SK-MEL-5 (cell line): ENCODE measurements at places on chromosomes 16 and 17. TPM values are rescaled to one million over a fixed set of nuclear protein-coding genes. Genes with fewer than 3 reads are reported as not detected.

Gene CMTM2
- not detected in 2 replicates for total RNA-seq

Gene FOXN1
- not detected in 2 replicates for total RNA-seq

Gene KCTD19
- total RNA-seq: 0.19 TPM in 1 of 2 replicates, not detected in the other

Gene B3GNT9
- total RNA-seq: 0.92 and 2.0 TPM in 2 replicates

Gene HLF
- 0.24 and 1.8 TPM in 2 replicates for total RNA-seq

Gene ACSM2B
- not detected in 2 replicates for total RNA-seq

Gene FOXL1
- total RNA-seq: not detected in 2 replicates

Gene PTX4
- not detected in 2 replicates for total RNA-seq

Gene KRT33B
- total RNA-seq: not detected in 2 replicates

Gene HS3ST3A1
- 0.11 and 0.24 TPM in 2 replicates for total RNA-seq

Gene CHRNE
- 0.11 TPM in 1 of 2 replicates, not detected in the other for total RNA-seq

Gene GLTPD2
- not detected in 2 replicates for total RNA-seq

Gene HOXB5
- total RNA-seq: not detected in 2 replicates

Gene KCNJ12
- total RNA-seq: 0.48 TPM in 2 replicates

Gene ANKRD40CL
- total RNA-seq: not detected in 2 replicates

Gene TRIM72
- 0.16 TPM in 1 of 2 replicates, not detected in the other for total RNA-seq

Gene CSH1
- not detected in 2 replicates for total RNA-seq

Gene CRHR1
- 0.27 and 0.48 TPM in 2 replicates for total RNA-seq

Gene KDM6B
- 1.6 and 2.4 TPM in 2 replicates for total RNA-seq

Gene TBX6
- 0.08 and 0.24 TPM in 2 replicates for total RNA-seq

Gene SYT17
- total RNA-seq: 17.3 and 18.5 TPM in 2 replicates

Gene CHST4
- total RNA-seq: not detected in 2 replicates

Gene CHST6
- 10.2 and 11.0 TPM in 2 replicates for total RNA-seq

Gene TBC1D3I
- not detected in 2 replicates for total RNA-seq

Gene ACLY
- total RNA-seq: 112 and 113 TPM in 2 replicates
